GM12891 (cell line): ENCODE measurements at places on chromosomes 7 and 10.

GRCh38 chr10:27392606-27393005 lies 111.5 kb upstream of the RAB18 start:
- DNase-seq = no peak

DNA sequence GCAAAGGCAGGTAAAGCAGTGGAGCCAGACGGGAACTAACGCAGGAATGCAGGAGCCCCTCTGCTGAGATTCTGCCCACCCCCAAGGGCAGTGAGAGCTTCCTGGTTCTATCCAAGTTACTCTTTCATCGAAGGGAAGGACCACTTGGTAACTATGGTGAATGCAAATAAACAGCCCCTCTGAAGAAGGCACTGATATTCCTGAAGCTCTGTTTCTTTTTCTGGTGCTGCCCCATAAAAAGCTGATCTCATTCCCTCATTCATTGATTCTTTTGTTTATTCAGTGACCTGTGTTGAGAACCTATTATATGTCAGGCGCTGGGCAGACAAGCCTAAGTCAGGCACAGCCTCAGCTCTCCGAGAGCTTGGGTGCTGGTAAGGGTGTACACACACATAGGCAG lies 217.3 kb downstream of the SNX10 start:
- no peak for DNase-seq

DNA sequence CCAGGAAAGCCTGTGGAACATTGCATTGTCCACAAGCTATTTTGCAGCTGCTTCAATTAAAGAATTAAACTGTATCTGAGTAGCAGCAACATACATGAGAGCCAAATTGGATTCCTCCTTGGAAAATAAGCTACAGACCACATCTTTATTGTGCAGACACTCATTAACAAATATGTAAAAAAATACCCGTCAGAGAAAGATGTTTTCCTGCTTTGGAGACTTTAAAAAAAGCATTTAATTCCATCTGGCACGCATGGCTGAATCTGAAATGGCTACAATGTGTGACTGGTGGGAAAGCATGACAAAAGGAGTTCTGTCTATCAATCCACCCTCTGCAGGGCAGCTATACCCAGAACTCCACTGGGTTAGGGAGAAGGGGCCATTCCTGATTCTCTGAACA lies 73.1 kb upstream of the HPS1 start:
- DNase-seq = no peak

GRCh38 chr7:1555813-1556543 lies at the start of gene TMEM184A:
TMEM184A (minus strand) TSS chr7:1556205; CDS start chr7:1555484, 721 bp downstream.
- DNase-seq = no peak

GRCh38 chr7:42250411-42250810 lies 13.4 kb upstream of the GLI3 start:
- DNase-seq = no peak
